ENCODE measurements at places on chromosomes 7 and 10.

- no peak for DNase-seq
Measured at GRCh38 chr7:70334871-70335270, 736.6 kb downstream of the AUTS2 start.

GRCh38 chr10:120961795-120962755 lies 110.9 kb downstream of the WDR11 start:
- no peak for DNase-seq

DNA sequence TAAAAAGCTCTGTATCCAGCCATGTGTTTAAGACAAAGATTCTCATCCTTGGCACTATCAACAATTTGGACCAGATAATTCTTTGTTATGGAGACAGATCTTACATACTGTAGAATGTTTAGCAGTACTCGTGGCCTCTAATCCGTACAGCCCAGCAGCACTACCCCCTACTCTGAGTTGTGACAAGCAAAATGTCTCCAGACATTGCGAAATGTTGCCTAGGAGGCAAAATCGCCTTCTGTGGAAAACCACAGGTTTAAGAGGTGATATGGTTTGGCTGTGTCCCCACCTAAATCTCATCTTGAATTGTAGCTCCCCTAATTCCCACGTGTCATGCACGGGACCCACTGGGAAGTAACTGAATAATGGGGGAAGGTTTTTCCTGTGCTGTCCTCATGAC lies 186.7 kb downstream of the CHCHD3 start:
- DNase-seq, result no peak

GRCh38 chr7:111051832-111052231 lies 39.1 kb upstream of the LRRN3 start:
- no peak for DNase-seq

- no peak for DNase-seq
Measured at GRCh38 chr10:84184517-84184916, 9.8 kb upstream of the CDHR1 start.

DNA sequence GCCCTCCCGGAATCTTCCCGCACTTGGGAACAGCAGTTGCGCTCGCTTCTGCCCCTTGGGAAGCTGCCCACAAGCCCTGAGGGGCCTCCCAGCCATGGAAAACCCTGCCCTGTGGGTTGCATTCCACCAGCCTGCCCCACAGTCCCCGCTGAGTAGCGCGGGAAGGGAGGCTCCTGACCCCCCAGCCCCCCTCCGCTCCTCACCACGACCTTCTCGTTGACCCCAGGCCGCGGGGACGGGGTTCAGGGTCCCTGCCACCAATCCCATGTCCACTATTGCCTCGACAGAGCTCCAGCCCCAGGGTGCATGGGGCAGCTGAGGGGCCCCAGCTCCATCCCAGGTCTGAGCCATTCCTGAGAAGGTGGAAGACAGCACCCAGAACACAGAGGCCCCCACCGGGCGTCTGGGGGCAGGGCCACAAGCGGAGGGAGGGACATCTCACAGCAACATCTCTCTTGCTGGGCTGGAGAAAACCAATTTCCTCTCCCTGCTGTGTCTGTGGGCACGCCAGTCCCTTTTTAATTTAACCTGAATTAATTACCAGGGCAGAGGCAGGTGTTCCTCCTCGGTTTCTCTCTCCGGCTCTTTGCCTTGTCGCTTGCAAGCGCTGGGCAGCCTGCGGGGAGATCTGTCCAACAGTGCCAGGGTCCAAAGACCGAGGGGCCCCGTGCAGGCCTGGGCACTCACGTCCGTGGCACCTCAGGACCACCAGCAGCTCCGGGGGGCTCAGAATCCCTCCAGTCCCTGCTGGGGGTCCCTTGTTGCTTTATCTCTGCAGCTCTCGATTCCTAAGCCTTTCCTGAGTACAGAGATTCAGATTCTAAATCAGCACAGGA lies 57.9 kb downstream of the FOXL3 start:
- no peak for DNase-seq

DNA sequence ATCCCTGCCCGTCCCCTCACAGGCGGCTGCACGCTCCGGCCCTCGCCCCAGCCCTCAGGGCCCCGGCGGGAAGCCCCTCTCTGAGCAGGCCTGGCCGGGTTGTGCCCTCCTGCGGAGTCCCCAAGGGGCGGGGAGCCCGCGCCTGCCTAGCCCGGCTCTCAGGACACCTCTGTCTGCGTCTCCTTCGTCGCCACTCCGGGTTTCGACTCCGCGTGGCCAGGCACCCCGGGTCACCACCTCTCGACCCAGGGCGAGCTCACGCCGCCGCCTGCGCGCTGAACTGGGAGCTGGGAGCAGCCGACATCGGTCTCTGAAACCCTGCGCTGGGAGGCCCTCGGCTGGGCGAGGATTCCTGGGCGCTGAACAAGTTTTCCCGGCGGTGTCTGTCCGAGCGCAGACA lies 6.2 kb upstream of the OGDHL start:
- DNase-seq, result no peak

DNA sequence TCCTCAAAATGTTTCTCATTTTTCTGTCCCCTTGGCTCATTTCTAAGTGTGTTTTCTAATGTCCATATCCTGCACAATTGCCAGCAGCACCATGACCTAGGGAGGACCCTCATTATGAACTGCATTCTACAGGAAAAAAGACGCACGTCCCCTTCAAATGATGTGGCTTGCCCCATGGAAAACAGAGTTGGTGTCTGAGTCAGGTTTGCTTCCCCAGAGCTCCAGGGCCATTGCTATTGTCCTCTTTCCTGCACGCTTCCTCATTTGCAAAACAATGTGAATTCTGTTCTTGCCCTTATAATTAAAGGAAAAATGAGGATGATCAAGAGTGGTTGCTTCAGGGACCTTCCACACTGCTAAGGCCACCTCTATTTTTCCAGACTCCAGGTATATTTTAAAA lies 14.7 kb upstream of the ASB4 start:
- no peak for DNase-seq

GRCh38 chr10:94059178-94059883 lies 65.6 kb downstream of the PLCE1 start:
- no peak for DNase-seq

DNA sequence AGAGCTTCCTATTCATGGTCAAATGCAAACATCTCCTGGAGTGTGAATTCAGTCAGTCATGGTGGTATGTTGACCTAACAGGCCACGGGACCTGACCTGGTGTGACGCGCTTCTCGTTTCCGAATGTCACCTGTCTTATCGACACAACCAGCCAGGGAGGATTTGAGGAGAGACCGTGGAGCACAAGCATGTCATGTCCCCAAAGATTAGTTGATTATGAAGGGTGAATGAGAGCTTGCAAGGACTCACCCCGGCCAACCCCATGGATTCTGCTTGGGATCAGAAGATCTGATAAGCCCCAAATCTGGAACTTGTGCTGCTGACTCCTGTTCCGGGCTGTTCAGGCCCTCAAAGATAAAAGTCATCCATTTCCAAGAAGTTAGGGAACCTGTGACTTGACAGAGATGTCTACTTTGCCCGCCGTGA lies 10.5 kb downstream of the ADRA2A start:
- no peak for DNase-seq

GRCh38 chr10:98172495-98172894 lies 38.0 kb downstream of the R3HCC1L start:
- no peak for DNase-seq

DNA sequence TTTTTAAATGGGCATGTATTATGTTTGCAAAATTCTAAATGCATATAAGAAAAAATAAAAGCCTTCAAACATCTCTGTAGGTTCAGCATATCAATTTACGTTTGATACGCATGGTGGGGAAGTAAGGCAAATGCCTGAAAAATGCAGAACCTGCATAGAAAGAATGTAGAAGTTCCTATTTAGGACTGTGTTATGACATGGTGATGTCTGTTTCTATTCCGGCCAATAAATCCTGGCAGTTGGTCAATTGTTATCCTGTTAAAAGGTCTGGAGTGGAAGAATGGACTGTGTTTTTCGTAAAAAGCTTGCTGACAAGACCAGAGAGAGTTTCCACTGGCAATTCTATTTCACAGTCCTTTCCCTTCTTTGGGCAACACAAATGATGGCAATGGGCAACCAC lies 49.6 kb upstream of the CAV2 start:
- DNase-seq, result no peak

DNA sequence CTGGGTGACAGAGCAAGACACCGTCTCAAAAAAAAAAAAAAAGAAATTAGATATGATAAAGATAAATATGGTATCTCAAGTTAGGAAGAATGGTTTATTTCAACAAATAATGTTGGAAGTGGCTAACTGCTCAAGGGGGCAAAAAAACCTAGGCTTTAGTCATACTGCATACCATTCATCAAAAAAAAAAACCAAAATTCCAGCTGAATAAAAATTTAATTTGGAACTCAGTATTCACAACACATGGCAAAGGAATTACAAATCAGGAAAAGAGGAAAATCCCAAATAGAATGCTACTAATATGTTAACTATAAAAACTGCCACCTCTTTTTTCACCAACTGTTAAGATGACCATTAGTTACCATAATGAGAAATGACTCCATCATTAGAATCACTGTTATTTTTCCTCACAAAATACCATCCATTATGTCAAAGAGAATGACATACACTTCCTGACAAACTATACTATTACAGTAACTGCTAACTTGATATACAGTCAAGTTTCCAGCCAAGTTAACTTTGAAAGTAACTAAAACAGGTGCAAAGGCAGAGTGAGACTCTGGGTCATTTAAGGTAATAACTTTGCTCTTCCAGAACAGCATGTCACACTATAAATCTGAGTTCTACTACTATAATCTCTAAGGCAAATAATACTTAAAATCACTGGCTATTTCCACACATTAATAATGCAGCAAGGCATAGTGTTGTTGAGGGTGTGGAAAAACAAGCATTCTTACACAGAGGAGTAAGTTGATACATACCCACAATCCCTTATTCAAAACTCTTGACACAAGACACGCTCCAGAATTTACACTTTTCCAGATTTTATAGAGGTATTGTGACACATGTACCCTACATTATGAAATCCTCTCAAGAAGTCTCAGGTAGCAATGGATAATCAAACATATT lies 10.2 kb downstream of the KBTBD2 start:
- DNase-seq, result no peak

DNA sequence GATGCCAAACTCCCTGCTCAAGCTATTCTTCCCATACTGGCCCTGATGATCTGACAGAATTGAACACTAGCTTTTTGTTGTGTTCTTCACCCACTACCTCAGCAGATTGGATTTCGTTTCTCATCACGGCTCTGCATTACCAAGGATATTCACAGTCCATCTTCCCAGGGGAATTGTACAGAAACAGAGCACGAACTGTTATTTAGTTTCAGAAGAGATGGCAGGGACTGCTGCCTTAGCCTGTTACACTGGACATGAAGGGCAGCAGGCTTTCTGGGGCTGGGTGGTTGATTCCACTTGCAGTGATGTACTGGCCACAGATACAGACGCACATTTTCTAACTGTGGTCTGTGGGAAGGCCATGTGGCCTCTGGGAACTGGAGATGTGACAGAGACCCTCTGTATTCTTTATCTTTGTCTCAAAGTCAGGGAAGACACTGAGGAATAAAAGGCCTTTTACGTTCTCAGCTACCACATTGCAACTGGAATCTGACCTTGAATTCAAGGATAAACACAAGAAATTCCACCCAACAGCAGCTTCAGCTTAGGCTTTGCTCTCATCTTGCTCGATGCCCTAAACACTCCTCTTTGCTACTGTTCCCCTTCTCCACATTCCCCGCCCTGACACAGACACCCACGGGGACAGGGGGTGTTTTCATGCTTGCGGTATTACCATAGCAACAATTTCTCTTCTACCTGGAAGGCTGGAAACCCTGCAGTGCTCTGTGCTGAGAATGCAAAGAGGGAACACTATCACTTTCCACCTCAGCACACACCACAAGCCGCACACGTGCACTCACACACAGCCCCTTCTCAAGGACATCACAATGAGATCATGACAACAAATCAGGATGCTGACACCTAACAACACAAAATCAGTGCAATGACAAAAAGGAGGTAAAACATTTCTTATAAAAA lies 81.7 kb downstream of the RNF216 start:
- peak; percentile 68 for DNase-seq

DNA sequence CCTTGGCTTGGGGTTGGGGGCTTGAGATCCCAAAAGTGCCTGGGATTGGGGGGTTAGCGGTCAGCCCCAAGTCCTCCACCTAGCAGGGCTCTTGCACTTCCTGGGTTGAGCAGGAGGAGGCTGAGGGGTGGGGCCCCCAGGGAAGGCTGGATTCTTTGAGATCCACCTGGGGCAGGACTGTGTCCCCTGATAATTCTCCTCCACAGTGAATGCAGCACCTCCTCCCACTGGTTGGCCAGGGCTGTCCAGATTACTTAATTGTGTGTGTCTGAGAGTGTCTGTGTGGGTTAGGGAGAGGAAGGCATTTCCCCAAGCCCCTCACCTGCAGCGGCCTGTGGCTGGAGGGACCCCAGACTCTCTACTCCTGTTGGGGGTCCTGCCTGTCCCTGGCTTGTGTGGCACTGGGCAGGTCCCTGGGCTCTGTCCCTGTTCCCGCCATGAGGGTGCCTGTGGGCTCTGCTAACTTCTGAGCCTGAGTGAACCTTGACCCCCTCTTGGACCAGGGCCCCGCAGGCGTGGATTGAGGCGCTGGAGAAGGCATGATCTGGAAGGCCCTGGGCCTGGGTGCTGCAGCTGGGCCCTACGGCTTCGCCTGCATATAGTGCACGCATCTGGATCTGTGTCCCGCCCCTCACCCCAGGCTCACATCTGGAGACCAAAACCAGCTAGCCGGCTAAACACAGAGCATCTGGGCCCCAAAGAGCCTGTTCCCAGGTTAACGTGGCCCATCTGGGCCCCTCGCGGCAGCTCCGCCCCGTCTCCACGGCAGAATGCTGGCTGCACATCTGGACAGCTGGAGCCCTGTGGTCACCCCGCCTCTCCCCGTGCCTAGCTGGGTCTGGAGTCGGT lies 10.4 kb downstream of the TMEM270 start:
- no peak for DNase-seq

DNA sequence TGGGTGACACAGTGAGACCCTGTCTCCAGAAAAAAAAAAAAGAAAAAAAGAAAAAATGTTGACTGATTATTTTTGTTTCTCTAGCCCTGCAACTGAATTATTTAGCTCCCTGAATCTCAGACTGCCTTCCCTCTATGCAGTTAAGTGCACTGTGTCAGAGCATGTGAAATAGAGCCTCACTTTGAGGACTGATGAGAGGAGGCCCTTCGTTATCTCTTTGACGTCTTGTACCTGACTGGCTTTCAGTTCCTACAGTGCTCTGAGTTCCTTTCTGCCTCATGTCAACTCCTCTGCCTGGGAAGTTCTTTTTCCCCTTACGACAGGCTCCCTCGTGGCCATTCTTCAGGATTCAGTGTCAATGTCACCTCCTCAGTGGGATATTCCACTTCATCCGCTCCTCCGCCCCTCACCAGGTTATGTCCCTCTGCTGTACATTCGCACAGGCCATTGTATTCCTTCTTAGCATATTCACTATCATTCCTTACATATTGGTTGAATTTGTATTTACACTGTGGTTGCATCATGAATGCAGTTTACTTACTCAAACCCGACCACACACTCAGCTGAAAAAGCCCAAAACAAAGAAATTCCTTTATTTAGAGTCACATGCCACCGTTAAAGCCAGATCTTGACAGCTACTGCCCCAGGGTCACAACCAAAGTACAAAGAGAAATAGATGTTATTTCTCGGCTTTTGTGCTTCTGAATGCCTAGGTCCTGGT lies 18.1 kb upstream of the CAMK2G start:
- DNase-seq, result no peak

- no peak for DNase-seq
Measured at GRCh38 chr7:128076196-128076795, 45.1 kb upstream of the LRRC4 start.

GRCh38 chr10:132588301-132589013 lies 50.9 kb downstream of the INPP5A start:
- DNase-seq, result peak; percentile 22

All from activated T-cell treated with anti-CD3 and anti-CD28 coated beads, Interleukin-2, amount 50 U/mL, for 1 hour (primary cell).